ENCODE measurements at places on chromosomes 7 and 10. TPM values are rescaled to one million over a fixed set of nuclear protein-coding genes. Genes with fewer than 3 reads are reported as not detected.

Gene CDHR3
- 1.2 TPM for polyA plus RNA-seq

Gene SLC26A3
- not detected for polyA plus RNA-seq

Gene GHRHR
- not detected for polyA plus RNA-seq

Gene SYCE1
- polyA plus RNA-seq, result not detected

Gene CFAP43
- polyA plus RNA-seq, result 0.20 TPM

Gene INA
- 3.4 TPM for polyA plus RNA-seq

Gene ITIH5
- polyA plus RNA-seq, result 0.10 TPM

Gene FAM53B
- polyA plus RNA-seq, result 9.0 TPM

GRCh38 chr10:75782463-75783248 is 351.2 kb downstream of the LRMDA start:
- no peak overlapping the region for H3K27ac ChIP-seq
- DNase-seq, result no peak
- H3K4me1 ChIP-seq, result no peaks in the 10 kb centered on the region
- no peaks in the 10 kb centered on the region for H3K36me3 ChIP-seq
- no peaks in the 10 kb centered on the region for H3K27me3 ChIP-seq

GRCh38 chr7:67462781-67463191 is 466.2 kb downstream of the TYW1 start:
- H3K27ac ChIP-seq, result no peak overlapping the region
- H3K36me3 ChIP-seq, result no peaks in the 10 kb centered on the region
- H3K4me3 ChIP-seq, result no peak overlapping the region
- no peaks in the 10 kb centered on the region for H3K27me3 ChIP-seq
- no peak for DNase-seq
- H3K4me1 ChIP-seq, result no peaks in the 10 kb centered on the region

GRCh38 chr7:157493017-157493416 is 156.2 kb downstream of the DNAJB6 start:
- H3K27me3 ChIP-seq, result no peaks in the 10 kb centered on the region
- H3K36me3 ChIP-seq, result no peaks in the 10 kb centered on the region
- no peaks in the 10 kb centered on the region for H3K4me1 ChIP-seq
- H3K4me3 ChIP-seq, result no peak overlapping the region
- no peak for DNase-seq

DNA sequence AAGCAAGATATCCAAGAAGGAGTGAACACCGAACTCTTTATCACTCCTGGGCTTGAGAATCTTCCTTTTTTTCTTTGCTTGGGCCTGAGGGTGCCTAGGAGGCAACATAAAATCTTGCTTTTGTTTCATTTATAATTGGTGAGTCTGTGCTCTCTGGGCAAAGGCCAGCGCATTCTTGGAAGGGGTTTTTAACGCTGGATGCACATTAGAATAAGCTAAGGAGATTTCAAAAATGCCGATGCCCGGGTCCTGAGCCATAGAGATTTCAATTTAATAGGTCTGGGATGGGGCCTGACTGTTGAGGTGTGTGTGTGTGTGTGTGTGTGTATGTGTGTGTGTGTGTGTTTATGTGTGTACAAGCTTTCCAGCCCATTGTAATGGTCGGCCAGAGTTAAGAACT is 62.0 kb upstream of the SORCS3 start:
- H3K27ac ChIP-seq, result no peak overlapping the region
- H3K36me3 ChIP-seq, result no peaks in the 10 kb centered on the region
- no peak for DNase-seq

DNA sequence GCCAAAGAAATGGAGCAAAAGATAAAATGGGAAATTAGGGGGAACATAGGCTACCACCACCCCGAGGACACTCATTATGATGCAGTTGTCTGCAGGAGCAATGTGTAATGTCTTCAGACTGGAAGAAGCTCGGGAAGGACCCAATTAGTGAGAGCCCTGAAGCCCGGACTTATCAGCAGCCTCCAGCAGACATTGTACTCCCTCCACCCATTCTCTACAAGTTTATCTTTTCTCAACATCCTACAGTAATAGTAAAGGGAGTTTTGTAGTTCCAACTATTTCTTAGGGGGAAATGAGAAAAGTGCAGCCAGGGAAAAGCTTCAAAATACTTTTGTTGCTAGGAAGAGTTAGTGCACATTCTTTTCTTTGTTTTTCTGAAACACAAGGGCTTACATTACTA is 657.3 kb upstream of the COBL start:
- no peak overlapping the region for H3K27ac ChIP-seq
- H3K27me3 ChIP-seq, result no peaks in the 10 kb centered on the region
- no peaks in the 10 kb centered on the region for H3K36me3 ChIP-seq
- no peak overlapping the region for H3K4me3 ChIP-seq

DNA sequence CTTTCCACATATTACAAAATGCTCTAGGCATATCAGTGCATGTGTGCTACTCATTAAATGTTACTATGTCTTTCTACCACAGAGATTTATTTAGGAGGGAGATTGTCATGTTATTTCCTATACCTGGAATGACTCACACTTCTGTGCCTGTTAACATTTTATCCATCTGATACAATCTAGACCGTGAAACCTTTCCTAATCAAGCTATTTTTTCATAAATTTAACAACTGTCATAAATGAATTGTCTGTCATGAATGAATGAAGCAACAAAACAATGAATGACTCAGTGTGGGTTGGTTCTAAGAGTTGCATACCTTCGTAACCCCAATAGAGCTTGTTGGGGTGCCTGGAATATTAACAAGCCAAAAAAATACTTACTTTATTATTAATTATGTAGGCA is 554.3 kb downstream of the GRM8 start:
- no peaks in the 10 kb centered on the region for H3K27me3 ChIP-seq
- H3K27ac ChIP-seq, result peak overlapping the region; percentile 45
- DNase-seq, result peak; percentile 62
- no peak overlapping the region for H3K4me3 ChIP-seq
- H3K4me1 ChIP-seq, result peaks cover 44% of the 10 kb centered on the region

DNA sequence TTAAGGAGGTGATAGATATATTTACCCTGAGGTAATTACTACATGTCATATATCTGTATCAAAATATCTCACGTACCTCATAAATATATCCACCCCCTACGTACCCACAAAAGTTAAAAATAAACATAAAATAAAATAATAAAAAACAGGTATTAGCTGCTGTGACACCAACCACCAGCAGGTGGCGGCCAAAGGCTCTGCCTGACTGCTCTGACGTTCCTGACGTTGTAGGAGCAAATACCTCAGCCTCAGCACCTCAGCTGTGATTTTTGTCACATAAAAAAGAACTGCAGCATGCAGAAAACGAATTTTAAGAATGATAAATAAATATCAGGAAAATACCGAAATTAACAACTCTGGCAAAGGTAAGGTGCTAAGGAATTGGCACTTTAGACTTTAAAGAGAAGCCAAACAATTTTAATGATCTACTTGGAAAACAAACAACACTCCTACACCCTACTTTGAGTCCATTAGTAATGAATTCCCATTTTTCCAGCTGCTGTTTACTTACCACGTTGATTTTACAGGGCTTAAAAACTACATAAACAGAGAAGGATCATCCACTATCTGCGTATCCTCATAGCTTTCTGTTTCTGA is 125.4 kb upstream of the TARP start:
- DNase-seq, result no peak
- no peaks in the 10 kb centered on the region for H3K36me3 ChIP-seq
- no peaks in the 10 kb centered on the region for H3K27me3 ChIP-seq
- H3K27ac ChIP-seq, result no peak overlapping the region
- H3K4me1 ChIP-seq, result no peaks in the 10 kb centered on the region

- H3K27me3 ChIP-seq, result no peaks in the 10 kb centered on the region
- no peaks in the 10 kb centered on the region for H3K36me3 ChIP-seq
- no peak overlapping the region for H3K27ac ChIP-seq
- no peak overlapping the region for H3K4me3 ChIP-seq
- H3K4me1 ChIP-seq, result no peaks in the 10 kb centered on the region
Observed at GRCh38 chr7:157996359-157997079, 591.1 kb downstream of the PTPRN2 start.

DNA sequence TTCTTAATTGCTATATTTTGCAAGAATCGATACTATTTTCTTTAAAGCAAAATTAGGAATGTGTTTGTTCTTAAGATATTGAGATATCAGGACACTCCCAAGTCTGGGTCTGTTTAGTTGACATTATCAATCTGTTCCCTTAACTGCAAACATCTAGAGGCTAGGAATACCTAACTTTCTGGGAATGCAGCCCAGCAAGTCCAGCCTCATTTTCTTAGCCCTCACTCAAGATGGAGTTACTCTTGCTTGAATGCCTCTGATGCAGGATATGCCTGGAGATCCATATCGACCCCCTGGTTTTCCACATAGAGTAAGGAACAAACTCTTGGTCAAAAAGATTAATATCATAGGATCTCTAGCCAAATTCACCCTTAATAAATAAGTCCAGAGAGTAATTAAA is 305.3 kb upstream of the COBL start:
- no peaks in the 10 kb centered on the region for H3K27me3 ChIP-seq
- no peak overlapping the region for H3K27ac ChIP-seq
- H3K4me3 ChIP-seq, result no peak overlapping the region
- H3K36me3 ChIP-seq, result no peaks in the 10 kb centered on the region
- no peaks in the 10 kb centered on the region for H3K4me1 ChIP-seq
- no peak for DNase-seq

DNA sequence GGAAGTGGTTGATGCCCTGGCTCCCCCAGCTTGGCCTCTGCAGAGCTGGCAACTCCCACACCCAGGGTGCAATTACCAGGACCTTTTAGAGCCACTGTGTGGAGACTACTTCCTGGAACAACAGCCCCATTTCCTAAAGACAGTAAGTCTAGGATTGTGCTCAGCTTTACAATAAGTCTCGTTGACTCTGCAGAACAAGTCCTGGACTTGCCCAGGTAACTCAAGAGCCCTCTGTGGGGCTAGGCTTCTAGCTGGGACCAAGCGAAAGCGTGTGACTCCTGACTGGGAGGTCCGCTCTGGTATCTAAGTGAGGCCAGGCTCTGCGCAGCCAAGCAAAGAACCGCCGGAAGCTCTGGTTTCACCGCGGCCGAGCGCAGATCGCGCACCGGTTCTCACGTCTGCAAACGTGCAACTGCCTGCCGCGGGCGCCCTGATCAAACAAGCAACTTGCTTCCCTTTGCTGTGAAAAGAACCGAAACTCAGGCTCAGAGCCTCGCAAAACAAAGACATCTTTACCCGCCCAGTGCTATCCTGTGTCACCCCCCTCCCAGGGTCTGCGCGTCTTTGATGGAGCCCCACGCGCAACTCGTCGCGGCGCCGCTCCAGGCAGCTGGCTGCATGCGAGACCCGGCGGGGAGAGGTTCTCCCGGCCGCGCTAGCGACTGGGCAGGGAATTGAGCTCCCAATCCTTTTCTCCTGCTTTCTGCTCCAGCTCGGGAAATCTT is 4.4 kb upstream of the PDLIM1 start:
- DNase-seq, result no peak
- no peaks in the 10 kb centered on the region for H3K36me3 ChIP-seq
- peak overlapping the region; percentile 61 for H3K4me3 ChIP-seq
- H3K4me1 ChIP-seq, result peaks cover 15% of the 10 kb centered on the region
- peak overlapping the region; percentile 86 for H3K27ac ChIP-seq

DNA sequence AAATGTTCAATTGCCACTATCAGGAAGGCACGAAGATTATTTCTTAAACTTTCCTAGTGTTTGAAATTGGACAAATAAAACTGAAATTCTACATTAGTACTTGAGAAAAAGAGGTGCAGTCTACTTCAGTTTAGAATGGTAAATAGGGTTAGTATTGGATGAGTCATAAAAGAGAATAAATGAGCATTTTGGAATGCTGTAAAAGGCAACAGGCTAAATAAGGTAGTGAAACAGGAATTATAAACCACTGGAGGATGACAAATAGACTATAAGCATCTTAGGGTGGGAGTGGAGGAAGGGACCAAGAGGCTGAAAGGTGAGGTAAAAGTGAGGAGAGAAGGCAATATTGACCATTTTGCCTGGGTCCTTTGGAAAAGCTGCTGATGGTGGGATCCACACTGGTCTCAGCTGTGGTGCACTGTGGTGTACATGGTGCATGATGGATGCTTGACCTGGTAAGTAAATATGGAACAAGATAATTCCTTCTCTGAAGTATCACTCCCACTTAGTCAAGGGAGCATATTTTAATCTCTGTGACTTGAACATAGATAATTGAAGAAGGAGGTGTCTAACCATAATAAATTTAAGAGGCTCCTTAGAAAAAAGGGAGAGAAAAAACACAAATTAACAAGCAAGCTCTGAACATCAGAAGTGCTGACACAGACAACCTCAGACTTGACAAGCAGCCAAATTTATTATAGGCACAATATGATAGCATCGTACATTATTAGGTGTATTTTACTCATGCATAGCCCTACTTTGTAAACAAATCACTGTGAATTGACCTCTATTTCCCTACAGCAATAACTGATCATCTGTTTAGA is 76.4 kb upstream of the SCIN start:
- no peaks in the 10 kb centered on the region for H3K36me3 ChIP-seq
- no peak overlapping the region for H3K27ac ChIP-seq
- no peaks in the 10 kb centered on the region for H3K4me1 ChIP-seq

DNA sequence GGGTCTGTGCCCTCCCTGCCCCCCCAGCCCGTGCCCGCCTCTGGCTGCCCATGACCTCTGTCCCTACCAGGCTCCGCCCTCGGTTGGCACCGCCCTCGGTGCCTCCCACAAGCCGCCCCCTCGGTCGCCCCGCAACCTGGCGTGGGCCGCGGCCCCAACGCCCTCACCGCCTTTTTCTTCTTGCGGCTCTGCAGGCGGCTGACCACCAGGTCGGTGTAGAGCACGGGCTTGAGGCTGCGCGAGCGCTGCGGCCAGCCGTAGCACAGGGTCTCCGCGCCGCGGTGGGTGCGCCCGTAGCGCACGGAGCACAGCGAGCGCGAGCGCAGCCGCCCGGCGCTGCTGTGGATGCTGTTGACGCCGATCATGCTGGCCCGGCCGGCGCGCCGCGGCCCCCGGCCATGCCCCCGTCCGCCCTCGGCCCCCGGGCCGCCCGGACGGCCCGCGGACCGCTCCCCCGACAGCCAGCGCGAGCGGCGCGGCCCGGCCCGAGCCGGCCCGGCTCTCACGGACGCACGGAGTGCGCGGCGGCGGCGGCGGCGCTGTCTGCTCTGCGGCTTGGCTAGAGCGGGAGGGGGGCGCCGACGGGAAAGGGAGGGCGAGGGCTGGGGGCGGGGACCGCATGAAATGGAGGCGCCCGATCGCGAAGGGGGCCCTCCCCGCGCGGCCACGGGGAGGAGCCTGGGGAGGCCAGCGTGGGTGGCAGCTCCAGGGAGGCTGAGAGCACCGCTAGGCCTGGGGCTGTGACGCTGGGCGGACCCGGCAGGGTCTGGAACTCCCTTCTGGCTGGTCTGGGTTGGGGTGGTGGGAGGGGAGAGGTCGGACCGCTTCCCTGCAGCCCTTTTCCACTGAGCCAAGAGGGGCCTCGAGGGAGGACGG is 9.6 kb downstream of the PSD start:
- DNase-seq, result no peak
- H3K27me3 ChIP-seq, result peaks cover 63% of the 10 kb centered on the region
- peak overlapping the region; percentile 27 for H3K4me3 ChIP-seq
- H3K27ac ChIP-seq, result no peak overlapping the region

All from keratinocyte (primary cell).